ENCODE measurements at places on chromosomes 2 and 18.

DNA sequence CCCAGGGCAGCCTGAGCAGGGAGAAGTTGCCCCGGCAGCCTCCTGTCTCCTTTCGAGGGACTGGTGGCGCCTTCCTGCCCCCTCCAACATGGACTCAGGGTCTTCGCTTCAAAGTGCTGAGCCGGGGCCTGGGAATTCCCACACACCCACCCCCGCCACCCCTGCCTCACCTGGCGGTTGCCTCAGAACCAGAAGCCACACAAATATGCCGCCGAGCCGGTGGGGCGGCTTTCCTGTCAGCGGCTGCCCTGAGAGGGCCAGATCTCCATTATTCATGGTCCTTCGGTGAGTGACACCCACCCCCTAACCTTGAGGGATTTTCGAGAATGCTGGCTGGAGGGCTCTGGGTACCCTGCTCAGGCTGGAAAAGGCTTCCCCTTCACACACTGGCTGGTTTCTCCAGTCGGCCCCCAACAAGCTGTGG is 71.7 kb downstream of the SMAD7 start:
- no peak for DNase-seq

GRCh38 chr2:74764429-74765272 is 69.3 kb upstream of the HK2 start:
- DNase-seq, result no peak

DNA sequence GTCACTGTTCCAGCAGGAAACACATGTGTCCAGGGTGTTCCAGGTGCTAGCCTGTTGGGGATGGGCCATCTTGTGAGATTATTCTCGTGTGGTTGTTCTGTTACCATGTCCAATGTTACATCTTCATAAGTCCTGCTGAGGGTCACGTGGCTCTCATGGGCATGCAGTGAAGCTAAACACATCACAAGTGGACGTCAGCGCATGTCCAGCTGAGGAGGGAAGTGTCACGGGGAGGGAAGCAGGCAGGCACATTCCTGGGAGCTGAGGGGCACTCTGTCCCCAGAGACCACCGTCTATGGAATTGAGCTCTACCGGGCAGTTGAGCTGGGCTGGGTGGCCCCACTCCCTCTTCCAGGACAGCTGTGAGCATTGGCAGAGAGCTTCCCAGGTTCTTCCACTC is 155.3 kb upstream of the TWIST2 start:
- no peak for DNase-seq

- peak; percentile 48 for DNase-seq
These were observed 37.8 kb upstream of the CCDC150 start for GRCh38 chr2:196601430-196602306.

GRCh38 chr2:135125940-135126339 is 73.8 kb downstream of the RAB3GAP1 start:
- DNase-seq, result no peak

GRCh38 chr2:27537287-27537686 is 40.6 kb downstream of the GCKR start:
- no peak for DNase-seq

DNA sequence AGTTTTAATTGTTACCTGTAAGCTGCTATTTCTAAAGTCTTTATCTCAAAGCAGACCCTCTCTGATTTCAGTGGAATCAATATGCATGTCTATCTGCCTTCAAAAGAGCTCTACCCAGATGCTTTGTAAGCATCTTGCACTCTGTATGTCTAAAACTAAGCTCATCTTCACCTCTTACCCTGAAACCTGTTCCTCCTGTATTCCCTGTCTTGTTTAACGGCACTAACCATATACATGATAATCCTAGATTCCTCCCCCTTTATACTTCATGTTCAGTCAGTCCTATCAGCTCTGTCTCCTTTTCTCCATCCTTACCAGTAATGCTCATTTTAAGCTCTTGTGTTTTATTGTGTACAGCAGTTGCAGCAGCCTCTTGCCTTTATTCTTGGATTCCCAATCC is 12.8 kb downstream of the ZC3H15 start:
- DNase-seq, result no peak

GRCh38 chr18:23938901-23939341 is 75.6 kb upstream of the TTC39C start:
- no peak for DNase-seq

GRCh38 chr2:137677466-137677865 is 286.8 kb upstream of the HNMT start:
- no peak for DNase-seq

DNA sequence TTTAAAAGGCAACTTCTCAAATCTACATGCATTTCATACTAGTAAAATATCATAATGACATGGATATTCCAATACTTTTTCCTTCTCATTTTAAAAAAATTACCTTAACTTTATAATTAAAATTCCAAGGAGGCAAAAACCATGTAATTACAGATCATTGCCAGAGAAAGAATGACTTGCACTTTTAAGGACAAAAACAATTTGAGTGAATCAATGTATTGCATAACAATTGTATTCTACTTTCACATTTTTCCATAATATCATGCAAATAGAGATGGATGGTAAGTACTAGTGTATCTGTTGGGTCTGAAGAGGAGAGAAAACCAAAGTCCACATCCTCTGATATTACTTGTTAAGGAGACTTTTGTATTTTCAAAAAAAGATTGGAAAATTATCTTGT is 89.5 kb upstream of the NCK2 start:
- DNase-seq, result no peak

- DNase-seq, result no peak
These were observed 8.1 kb downstream of the SEPTIN2 start for GRCh38 chr2:241323778-241324177.

- no peak for DNase-seq
These were observed 235.3 kb downstream of the ZNF516 start for GRCh38 chr18:76259711-76260110.

DNA sequence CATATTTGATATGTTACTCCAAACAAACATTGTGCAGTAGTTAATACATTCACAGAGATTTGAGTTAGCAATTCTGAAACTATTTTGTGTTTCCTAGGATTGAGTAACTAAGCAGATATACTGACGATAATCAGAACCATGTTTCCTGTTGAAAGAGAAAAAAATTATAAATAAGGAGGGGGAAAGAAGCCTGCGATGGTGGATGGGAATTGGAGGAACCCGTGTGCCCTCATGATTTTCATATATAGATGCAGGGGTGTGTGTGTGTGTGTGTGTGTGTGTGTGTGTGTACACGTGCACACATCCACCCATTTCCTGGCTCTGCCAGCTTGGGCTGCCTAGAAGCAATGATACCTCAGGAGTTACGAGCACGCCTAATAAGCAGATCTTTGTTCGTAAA is 56.9 kb downstream of the LPIN2 start:
- no peak for DNase-seq

DNA sequence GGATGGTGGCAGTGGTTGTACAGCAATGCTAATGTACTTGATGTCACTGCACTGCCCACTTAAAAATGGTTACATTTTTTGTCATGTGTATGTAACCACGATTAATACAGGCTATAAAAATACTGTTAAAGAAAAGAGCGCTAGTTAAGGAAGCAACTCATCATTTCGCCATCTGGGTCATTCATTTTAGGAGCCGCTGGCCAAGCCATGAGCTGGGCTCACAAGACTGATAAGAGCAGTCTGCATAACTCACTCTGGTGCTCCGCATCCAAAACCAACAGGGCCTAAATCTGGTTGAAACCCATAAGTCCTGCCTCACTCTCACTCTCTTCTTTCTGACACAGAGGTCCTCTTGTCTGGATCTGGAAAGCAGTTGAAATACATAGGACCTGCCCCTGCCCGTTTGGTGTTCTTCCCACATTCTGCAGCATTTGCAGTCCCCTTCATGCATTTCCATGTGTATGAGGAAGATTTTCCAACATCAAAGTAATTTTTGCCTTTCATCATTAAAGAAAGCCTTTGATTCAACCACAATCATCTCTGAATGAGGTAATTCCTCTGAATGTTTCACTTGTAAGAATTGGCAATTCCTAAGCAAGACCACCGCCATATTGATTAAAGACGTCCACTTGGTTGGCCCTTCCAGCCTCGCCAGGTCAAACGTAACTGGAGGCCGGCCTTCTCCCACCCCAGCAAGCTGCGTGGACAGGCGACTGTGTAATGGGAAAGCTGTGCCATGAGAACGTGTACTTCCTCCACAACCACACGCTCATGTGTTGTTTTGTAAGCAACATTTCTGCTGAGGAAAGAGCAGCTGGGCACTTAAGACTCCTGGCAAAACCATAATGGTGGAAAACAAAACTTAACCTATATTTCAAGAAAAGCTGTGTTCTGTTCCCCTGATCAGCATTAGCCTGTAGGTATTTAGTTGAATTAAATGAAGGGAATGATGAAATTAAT is 112.2 kb downstream of the VAPA start:
- DNase-seq, result no peak

- DNase-seq, result no peak
These were observed 66.7 kb downstream of the SKA1 start for GRCh38 chr18:50441501-50441900.

GRCh38 chr2:223747392-223748042 is 89.9 kb downstream of the AP1S3 start:
- no peak for DNase-seq

DNA sequence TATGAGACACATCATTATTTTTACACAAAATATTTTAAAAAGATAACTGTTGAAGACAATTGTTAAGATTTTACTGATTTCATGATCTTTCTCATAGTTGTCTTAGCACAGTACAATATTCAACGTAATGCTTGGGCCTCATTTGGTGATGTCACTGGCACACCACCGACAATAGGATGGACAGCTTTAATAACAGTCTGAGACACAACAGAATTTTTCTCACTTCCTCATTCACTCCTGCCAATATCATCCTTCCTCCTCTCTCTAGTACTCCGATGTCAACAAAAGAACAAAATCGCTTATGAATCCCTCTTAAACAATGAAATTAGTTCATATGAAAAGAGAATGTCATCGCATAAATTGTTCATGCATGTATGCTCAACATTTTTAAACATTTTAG is 461.9 kb upstream of the CDH7 start:
- DNase-seq, result no peak

DNA sequence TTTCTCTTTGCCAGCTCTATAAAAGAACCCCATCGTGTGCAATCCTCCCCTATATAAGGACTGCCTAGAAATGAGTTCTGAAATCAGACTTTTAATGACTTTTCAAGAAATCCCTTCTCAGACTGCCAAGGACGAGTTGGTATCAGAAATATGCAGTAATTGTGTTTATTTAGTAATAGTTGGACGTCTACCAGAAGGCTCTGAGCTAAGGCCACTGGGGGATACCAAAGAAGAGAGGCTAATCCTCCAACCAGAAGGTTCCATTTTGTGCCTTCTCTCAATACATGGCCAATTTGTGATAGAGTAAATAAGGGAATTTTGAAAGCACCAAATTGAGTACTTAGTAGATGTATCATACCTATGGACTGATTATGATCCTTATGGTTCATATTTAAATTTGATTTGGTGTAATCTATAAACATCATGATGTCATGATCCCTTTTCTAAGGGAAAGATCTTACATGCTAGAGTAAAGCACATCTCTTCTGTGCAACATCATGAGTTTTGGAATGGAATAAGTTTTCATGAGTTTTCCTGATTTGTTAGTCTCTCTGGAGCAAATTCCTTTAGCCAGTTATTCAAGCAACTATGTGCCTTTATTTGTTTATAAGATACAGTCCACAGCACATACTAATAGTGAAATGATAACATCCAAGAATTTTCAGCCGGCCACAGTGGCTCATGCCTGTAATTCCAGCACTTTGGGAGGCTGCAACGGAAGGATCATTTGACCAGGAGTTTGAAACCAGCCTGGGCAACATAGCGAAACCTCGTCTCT is 82.2 kb upstream of the LTBP1 start:
- no peak for DNase-seq

GRCh38 chr2:63189026-63189425 is 138.4 kb downstream of the OTX1 start:
- DNase-seq, result peak; percentile 42

GRCh38 chr2:207549145-207549544 is 19.4 kb downstream of the CREB1 start:
- peak; percentile 59 for DNase-seq

GRCh38 chr2:137865954-137866540 is 98.2 kb upstream of the HNMT start:
- DNase-seq, result peak; percentile 73

DNA sequence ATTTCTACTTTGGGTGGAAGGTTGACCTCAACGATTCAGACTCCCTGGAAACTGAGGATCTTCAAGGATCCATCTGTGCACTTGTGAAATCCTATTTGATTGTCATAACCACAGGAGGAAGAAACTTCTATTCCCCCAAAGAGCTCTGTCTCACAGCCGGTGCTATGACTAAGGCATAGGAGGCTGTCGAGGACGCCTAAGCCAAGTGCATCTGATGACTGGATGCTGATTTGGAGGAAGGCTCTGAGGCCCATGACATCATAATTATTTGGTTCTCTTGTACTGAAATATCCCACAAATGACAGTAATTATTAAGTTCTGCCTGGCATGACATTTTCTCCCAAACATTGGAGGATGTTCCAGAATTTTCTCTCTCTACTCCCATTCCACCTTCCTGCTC is 13.8 kb upstream of the KCNF1 start:
- DNase-seq, result no peak

Data from erythroblast (primary cell).